ENCODE measurements at places on chromosomes 16 and 17. TPM values are rescaled to one million over a fixed set of nuclear protein-coding genes. Genes with fewer than 3 reads are reported as not detected.

Gene TEKT3
- 0.40 TPM for total RNA-seq

Gene PCYT2
- total RNA-seq, result 28.4 TPM

Gene HSPB9
- total RNA-seq, result 0.12 TPM

Gene PPP4C
- total RNA-seq, result 33.1 TPM

Gene CHST4
- total RNA-seq, result not detected

GRCh38 chr16:54163197-54163843 lies 123.3 kb downstream of the IRX3 start:
- no peak for DNase-seq

- DNase-seq, result no peak
Measured at GRCh38 chr17:56867948-56868376, 34.0 kb downstream of the DGKE start.

GRCh38 chr17:46776298-46777005 lies 42.0 kb downstream of the WNT3 start:
- DNase-seq, result no peak

GRCh38 chr17:50853015-50853615 lies 13.0 kb downstream of the TOB1 start:
- no peak for DNase-seq

DNA sequence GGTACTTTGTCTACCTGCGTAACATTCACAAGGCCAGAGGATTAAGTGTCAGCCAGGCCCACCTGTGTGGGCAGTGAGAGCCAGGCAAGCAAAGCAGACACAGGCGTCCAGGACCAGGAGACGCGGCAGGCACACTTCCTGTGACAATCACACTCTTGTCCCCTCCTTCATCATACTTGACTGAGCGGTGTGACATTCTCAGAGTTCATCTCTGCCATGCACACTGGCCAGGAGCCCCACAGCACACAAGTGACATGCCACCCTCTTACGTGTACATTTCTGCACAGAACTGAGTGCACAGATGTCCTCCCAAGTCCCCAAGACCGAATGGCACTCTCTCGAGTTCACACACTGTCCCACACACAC lies 8.7 kb downstream of the PPP1R9B start:
- no peak for DNase-seq

DNA sequence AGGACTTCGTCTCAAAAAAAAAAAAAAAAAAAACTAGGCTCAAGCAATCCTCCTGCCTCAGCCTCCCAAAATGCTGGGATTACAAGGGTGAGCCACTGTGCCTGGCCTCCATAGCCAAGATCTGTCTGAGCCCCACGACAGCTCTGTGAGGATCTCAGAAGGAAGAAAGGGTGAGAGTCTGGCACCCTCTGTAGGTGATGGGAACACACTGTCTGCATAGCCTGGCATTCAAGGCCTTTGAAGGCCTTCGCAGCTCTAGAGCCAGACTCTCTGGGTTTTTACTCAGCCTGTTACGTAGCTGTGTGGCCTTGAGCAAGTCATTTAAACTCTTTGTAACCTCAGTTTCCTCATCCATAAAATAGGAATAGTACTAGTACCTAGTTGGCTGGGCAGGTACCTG lies 6.3 kb upstream of the XPO6 start:
- no peak for DNase-seq

DNA sequence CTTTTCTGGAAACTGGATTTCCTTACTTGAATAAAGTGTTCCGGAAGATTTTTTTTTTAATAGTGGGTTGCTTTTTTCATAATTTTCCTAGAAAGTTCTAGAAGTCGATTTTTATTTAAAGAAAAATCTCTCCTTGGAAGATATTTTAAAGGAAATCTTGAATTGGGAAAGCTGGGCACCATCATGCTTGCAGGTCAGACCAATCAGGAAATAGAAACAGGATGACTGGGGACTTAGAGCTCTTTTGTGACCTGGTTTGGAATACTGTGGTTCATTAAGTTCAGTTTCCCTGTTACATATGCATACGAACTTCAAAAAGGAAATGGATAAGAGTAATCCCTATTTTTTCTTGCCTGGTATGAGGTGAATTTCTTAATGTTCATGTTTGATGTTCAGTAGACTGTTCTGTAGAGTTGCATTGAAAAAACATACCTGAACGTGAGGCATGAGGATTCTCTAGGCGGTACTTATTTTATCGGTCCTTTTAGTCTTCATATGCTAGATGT lies 1.2 kb downstream of the NFATC3 start:
- no peak for DNase-seq

Measured in left ventricle myocardium superior (tissue), 1 donor.